Fibroblast of villous mesenchyme (primary cell): ENCODE measurements at places on chromosomes 16 and 17.
A peak's percentile ranks its signal among the peaks of the same experiment; 100 is the strongest.

GRCh38 chr16:35391328-35391727, 1931.9 kb downstream of the TP53TG3F start:
- peak; percentile 14 for DNase-seq

DNA sequence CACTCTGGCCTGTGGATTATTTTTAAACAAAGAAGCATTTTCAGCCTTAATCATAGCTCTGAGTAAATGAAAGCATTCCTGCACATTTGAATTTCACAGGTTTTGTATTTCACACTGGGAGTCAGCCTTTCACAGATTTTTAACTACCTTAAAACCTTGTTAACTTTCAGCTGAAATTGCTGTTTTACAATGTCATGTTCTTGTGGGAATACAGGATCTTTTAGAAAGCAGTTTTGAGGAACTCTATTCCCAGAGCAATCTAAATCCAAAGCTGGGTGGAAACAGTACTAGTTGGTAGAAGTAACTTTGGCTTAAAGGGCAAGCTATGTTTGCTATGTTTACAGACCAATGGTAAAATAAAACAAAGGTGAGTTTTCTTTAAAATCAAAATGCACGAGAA, 600.6 kb downstream of the KCNJ2 start:
- no peak for DNase-seq

DNA sequence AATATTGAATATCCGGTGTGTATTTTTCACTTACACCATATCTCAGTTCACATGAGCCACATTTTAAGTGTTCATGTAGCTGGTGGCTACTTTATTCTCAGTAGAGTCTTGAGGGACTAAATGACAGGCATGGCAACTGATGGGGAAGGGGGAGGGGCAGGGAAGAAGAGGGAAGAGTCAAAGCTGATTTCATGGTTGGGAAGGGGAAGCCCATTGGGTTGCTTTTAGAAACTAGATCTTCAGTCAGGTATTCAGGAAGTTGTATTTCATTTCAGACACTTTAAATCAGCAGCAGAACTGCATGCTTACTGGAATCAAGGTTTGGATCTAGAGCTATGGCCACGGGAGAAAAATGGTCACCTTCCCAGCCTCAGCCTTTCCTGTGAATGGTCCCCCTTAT, 2.9 kb upstream of the WIPI1 start:
- no peak for DNase-seq

- no peak for DNase-seq
Measured at GRCh38 chr16:50351116-50351515, 17.7 kb downstream of the BRD7 start.

- no peak for DNase-seq
Measured at GRCh38 chr16:76490036-76490639, 212.9 kb downstream of the CNTNAP4 start.

- DNase-seq, result no peak
Measured at GRCh38 chr17:21676281-21677111, 15.8 kb upstream of the KCNJ18 start.

DNA sequence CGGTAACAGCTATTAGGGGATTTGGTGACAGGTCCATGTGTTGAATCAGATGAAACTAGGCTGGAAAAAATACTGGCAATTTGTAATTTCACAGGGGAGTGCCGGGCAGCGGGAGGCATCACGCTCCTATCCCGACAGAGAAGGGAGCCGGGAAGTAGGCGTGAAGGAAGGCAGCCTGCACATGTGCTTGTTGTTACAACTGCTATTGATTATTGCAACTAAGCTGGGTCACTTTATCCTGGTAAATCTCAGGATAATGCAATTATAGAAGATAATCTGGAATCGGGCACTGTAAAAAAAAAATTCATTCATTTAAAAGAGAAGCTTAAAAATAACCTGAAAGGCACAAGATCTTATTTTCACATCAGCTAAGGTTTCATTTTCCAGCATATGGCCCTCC, 180.6 kb downstream of the FOXL1 start:
- no peak for DNase-seq

DNA sequence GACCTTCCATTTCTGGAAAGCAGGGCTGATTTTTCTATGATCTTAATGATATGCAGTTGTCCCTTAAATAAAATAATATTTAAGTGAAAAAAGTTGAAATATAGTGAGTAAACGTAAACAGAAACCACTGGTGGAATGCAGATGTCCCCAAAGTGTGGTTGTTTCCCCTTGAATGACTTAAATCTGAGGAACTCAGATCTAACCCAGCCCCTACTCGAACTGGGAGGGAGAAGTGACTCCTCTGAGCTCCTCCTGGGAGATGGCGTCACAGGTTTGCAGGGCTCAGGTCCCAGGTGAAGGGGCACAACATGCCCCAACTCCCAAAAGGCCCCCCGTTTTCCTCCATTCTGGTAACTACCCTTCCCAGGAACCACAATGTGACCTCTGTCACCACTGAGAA, 142.8 kb downstream of the IRF8 start:
- DNase-seq, result no peak

GRCh38 chr17:48545539-48545938, 630 bp upstream of the HOXB2 start:
- no peak for DNase-seq

DNA sequence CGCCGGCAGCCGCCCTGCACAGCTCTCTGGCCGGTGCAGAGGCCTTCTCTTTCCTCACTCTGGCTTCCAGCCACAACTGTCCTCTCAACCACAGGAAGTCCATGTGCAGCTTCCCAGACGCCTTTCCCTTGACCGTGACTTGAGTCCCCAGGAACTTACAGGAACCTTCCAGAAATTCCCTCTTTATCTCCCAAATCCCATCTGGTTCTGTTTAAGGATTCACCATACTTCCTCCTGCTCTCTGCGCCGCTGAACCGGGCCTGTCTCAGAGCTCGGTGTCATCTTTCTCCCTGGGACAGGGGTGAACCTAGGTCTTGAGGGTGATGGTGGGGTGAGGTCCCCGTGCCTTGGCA, 65.2 kb upstream of the ZNF469 start:
- DNase-seq, result peak; percentile 78

GRCh38 chr17:46758614-46759013, 59.9 kb downstream of the WNT3 start:
- no peak for DNase-seq

GRCh38 chr16:3732171-3732570, 14.8 kb upstream of the TRAP1 start:
- no peak for DNase-seq

- DNase-seq, result no peak
Measured at GRCh38 chr17:78993981-78994671, 14.4 kb upstream of the LGALS3BP start.

- DNase-seq, result no peak
Measured at GRCh38 chr16:55906123-55906522, 30.9 kb upstream of the CES5A start.

GRCh38 chr17:74201250-74201649, 2.2 kb upstream of the RPL38 start:
- peak; percentile 70 for DNase-seq

DNA sequence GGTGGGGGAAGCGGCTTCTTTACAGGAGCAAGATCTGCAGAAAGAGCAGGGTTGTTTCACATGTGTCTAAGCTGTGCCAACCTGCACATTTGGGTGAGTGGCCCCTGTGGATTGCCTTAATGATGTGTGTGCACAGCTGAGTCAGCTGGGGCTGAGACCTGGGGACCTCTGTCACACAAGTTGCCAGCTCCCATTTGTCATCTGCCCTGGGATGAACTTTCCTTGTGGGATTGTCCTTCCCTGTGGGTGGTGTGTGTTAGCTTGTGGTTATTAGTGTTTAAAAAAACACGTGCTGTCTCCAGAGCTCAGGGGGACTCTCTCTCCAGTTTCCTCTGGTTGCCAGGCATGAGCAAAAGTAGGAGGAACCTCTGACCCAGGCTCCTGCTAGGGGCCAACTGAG, 400.5 kb upstream of the CCL2 start:
- DNase-seq, result no peak

DNA sequence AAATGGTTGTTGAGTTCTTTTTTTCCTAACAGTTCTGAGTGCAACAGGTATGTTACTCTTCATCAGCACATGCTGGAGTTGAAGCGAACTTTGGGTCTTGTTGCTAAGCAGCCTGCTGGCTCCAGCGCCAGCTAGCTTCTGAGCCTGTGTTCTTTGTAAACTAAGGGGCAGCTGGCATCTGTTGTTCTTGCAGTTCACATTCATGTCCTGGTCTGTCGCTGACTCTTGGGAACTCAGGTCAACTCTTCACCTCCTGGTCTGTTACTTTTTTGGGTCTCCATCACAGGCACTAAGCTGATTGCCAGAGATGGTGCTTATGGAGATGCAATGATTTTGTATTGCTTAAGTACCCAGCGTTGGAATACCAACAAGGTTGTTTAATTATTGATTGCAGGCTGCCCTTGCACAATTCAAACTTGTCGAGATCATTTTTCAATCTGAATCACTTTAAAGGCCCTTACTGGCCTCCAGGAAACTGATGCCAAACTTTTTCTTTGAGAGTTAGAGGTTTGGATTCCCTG, 40.9 kb downstream of the USP10 start:
- no peak for DNase-seq

GRCh38 chr17:17022456-17022855, 19.8 kb upstream of the MPRIP start:
- DNase-seq, result no peak
